ENCODE measurements at places on chromosomes 7 and 10.
A peak's percentile ranks its signal among the peaks of the same experiment; 100 is the strongest.

DNA sequence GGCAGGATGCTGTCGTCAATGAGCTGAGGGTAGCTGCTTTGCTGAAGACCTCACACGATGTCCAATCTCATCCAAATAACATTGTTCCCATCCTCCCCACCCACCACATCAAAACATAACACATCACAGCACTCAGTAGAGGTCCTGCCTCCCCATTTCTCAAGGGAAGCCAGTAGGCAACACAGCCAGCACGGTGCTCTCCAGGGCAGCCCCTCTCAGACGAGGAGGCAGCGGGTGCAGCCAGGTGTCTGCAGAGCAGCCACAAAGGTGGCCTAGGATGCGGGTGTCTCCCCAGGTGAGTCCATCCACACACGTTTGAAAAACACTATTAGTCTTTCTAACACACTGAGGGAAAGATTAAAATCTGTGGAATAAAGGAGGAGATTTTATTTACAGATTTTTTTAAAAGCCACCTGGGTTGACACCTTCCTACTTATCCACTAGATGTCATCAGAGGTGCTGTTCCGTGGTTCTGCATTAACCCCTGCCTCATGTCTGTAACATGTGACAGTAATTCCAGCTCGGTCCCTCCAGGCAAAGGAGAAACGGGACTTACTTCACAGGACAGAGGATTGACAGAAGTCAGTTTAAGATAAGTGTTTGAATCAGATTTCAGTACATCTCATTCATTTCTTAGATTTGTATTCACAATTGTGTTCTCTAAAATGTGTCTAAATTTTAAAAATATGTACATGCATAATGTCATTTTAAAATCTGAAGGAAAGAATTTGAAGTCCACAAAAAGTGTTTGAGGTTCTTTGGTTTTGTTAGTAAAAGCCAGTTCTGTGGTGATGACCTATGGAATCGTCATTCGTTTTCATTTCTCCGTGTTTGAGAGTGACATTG, 68.0 kb downstream of the LANCL2 start:
- no peak for DNase-seq

- no peak for DNase-seq
Measured at GRCh38 chr10:60105295-60105695, 198.9 kb upstream of the CCDC6 start.

DNA sequence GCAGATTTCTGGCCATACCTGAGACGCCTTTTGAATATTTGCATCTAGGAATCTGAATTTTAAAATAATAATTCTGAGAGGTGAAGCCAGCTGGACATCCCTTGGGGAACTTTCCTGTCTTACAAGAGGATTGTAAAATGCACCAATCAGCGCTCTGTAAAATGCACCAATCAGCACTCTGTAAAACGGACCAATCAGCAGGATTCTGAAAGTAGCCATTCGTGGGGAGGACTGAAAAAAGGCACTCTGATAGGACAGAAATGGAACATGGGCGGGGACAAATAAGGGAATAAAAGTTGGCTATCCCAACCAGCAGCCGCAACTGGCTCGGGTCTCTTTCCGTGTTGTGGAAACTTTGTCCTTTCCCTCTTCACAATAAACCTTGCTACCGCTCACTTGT, 9.9 kb downstream of the PPIF start:
- no peak for DNase-seq

DNA sequence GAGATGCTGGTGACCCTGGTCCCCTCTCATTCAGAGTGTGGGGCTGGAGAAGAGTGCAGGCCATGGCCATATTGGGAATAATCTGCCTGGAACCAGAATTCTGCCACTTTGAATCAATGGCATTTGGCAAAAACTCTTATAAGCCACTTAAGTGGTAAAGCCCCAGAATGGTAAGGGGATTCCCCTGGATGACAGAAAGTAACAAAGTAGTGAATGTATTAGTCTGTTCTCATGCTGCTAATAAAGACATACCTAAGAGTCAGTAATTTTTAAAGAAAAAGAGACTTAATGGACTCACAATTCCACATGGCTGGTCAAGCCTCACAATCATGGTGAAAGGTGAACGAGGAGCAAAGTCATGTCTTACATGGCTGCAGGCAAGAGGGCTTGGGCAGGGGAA, 248.6 kb downstream of the SH2D4B start:
- no peak for DNase-seq

GRCh38 chr7:105020926-105021325, 6.9 kb downstream of the KMT2E start:
- DNase-seq = no peak

GRCh38 chr7:539731-540411, 20.2 kb upstream of the PDGFA start:
- no peak for DNase-seq

GRCh38 chr10:29479081-29479925, 155.5 kb downstream of the SVIL start:
- peak; percentile 7 for DNase-seq

DNA sequence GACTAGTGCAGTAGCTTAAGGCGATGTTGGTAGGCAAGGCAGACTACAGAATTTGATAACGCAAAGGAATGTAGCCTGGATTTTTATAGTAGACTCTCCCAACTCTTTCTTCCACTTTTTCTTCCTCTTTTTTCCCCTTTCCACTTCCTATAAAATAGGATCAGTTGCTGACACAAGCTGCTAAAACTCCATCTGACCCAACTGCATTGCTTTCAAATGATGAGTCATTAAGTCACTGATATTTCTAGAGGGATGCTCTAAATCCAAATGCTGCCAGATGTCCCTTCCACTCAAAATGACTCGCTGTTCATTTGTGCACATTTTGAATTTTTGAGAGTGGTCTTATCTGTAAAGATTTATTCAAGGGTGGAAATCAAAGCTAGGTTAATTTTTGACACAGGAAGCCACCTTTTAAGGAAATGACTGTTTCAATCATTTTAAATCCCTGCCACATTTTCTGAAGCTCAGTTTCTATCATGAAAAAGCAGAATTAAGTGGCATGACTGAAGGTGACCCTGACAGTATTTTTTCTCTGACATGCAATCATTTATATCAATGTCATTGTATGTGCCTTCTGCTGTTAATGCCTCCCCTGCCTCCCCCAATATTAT, 25.8 kb upstream of the SFMBT2 start:
- no peak for DNase-seq

- no peak for DNase-seq
Measured at GRCh38 chr7:96589038-96589437, 120.6 kb downstream of the SEM1 start.

DNA sequence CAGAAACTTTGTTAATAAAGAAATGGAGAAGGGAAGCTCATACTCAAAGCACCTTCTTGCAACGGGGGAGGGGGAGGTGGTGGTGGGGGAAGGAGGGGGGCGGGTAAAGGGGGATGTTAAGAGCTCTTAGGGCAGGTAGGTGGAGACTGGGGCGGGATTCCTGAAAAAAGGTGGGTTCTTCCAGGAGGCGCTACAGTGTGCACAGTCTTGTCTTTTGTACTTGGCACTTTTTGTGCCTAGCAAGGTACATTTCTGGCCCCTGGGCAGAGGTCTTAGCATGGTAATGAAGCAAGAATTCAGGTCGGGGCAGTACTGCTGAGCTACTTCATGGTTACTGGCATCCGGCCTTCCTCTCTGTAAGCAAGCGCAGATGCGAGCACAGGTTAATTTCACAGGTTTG, 15.2 kb upstream of the LAMB4 start:
- DNase-seq = no peak

DNA sequence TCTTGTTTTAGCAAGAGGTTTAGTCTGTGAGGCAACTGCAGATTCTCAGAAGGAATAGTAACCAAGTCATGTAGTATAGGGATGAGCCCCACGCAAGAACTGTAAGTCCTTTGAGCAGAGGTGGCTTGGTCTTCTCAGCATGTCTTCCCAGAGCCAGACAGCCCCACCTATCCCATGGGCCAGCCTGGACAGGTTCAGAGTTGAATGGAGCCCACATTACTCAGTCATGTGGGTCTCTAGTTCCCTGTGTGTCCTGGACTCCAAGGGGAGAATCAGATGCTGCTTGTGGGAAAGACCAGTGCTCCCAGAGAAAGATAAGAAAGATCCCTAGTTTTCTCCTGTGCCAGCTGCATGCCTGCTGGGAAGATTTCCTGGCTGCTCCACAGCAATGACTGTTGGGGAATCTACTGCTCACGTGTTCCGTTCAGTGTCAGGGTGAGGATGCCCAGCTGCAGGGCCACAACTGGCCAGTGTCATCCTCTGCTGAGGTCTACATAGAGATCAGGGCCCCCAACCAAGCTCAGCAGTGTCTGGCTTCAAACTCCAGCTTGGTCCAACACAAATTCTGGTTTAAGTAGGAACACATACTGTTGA, 66.9 kb upstream of the UNC5B start:
- DNase-seq = no peak

DNA sequence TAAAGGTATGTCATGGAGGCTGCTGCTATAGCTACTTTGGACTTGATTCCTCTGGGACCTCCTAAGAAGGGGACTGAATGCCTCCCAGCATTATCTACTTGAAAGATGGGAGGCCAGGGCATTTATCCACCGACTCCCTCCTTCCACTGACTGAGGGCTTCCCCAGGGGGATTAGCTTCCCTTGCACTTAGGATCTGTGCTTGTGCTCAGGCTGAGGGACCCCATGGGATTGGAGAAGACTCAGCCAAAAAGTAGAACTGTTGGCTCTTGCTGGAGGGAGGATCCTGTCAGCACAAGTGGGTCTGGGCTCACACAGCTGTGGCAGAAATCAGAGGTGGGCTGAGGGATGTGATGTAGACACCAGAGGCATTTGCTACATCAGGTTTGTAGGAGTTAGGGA, 81.5 kb upstream of the SYPL1 start:
- no peak for DNase-seq

DNA sequence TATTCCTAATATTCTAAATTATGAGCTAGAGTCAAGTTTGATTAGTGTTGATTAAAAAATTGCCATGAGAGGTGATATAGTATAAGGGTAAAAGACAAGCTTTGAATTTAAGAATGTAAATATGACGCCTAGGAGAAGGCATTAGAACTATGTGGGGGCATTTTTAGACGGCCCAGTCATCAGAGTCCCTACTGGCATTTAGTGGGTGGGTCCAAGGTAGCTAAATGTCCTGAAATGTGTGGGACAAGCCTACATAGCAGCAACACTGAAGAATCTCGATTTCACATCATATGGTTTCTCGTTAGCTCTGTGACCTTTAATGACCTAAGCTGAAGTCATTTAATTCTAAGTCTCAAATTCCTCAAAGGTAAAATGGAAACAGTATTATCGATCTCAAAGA, 133.5 kb downstream of the SGMS1 start:
- no peak for DNase-seq

- no peak for DNase-seq
Measured at GRCh38 chr10:115117301-115117700, 24.1 kb downstream of the ATRNL1 start.

All from skeletal muscle cell (primary cell).